ENCODE measurements at places on chromosomes 2 and 18. TPM values are rescaled to one million over a fixed set of nuclear protein-coding genes. Genes with fewer than 3 reads are reported as not detected.

POLR1B gene
- total RNA-seq = 29.3 TPM

RNF125 gene
- 0.29 TPM for total RNA-seq

RPL37A gene
- total RNA-seq = 2,054 TPM

CFAP221 gene
- not detected for total RNA-seq

IL36G gene
- total RNA-seq = not detected

C2orf80 gene
- not detected for total RNA-seq

CDKL4 gene
- total RNA-seq = not detected

TCF7L1 gene
- 0.17 TPM for total RNA-seq

ERMN gene
- total RNA-seq = 0.04 TPM

ZNF892 gene
- total RNA-seq = 2.0 TPM

DSG4 gene
- total RNA-seq = not detected

CPO gene
- 0.39 TPM for total RNA-seq

ADRA2B gene
- not detected for total RNA-seq

RHBDD1 gene
- 3.3 TPM for total RNA-seq

SULT1C4 gene
- not detected for total RNA-seq

SFT2D3 gene
- total RNA-seq = 8.3 TPM

AGXT gene
- not detected for total RNA-seq
